Activated CD4-positive, alpha-beta T cell treated with anti-CD3 and anti-CD28 coated beads, Interleukin-2, amount 10 ng/mL, durations not matched to agents 24 days and 14 days (primary cell): ENCODE measurements at places on chromosomes 7 and 10.

GRCh38 chr10:131310551-131311401 is 745 bp downstream of the TCERG1L start:
- DNase-seq, result peak; percentile 60

DNA sequence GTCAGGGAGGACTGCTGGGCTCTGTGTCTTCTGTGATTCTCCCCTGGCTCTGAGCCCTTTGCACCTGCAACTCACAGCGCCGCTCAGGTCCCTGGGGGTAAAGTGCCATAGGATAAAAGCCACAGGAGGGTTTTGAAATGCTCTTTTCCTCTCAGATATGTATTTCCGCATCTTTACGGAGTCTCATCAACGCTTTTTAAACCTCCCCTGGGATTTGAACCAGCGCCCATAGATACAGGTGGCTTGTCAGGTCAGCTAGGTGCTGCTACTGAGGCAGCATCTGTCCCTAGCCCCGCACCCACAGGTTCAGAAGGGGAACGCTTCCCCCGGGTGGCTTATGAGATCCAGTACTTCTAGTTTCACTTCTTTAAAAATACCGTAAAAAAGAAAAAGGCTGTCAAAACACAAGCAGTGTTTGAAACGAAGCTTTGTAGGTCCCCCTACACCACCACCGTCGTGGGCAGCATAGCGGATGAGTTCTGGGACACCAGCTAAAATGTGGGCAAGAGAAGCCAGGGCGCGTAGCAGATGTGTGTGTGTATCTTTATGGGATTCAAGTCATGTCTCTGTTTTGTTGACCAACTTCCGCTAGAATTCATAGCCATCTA is 173.5 kb downstream of the CUX1 start:
- DNase-seq, result peak; percentile 56

GRCh38 chr10:89750441-89750840 is 49.1 kb downstream of the KIF20B start:
- DNase-seq, result no peak

DNA sequence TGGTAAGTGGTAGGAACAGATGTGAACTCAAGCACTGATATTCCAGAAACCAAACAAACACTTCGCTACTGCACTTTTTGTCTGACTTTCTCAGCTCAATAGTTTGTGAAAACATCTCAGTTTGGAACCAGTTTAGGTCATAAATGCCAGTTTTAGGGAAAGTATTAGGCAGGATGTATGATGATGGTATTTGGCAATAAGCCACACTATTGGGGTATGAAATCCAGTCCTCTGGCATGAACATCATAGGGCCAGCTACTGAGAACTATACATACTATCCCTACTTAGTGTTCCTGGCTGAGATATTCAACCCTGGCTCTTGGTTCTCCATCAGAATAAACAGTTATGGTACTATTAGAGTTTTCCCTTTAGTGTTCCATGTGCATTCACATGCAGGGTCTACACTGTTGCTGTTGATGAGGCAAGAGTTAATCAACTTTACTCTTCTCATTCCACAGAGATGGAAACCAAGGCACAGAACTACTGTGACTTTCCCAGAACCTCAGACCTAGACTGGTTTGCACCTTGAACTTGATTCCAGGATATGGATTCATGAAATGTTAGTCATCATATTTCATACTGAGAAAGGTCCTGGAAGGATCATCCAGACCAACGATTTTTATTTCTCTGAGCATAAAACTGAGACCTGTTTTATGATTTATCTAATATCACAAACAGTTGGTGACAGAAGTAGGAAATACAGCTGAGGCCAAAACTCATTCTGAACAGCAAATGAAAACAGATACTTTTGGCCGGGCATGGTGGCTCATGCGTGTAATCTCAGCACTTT is 20.0 kb upstream of the IFIT2 start:
- no peak for DNase-seq

DNA sequence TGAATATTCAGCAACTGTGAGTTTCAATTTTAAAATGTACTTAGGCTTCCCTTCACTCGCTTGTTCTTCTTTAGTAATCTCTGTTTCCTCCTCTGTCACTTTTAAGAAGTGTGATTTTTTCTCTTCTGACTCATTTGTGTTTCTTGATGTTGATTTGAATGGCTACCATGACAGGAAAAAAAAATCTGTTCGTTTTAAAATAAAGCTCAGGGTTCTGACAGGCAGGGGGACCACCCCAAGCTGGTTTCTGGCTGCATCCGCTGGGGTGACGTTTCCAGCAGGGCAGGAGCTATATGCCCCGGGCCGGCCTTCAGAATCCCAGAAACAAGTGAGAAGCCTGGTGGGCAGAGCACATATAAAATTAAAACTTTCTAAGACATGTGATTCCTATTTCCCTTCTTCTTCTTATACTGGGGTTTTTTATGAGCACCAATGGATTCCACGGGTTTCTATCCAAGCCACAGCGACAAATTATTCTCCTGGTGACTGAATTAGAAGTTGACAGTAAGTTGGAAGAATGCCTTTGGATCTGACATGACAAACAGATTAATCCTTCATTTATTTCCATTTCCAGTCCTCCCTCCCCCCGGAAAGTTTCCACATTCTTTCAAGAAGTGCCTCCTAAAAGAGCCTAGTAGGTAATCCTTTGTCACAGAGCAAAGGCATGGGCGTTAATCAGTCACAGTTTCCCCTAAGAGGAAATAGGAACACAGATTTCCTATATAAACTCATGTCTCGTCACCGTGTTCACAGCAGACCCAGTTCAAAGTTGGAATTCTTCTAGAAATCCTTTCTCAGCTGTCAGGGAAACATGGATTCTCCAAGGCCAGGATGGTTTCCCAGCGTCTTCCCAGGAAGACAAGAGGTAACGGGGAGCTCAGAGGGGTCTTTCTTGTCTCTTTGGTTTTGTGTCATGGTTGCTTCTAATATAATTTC is 79.9 kb downstream of the PTPRE start:
- no peak for DNase-seq

DNA sequence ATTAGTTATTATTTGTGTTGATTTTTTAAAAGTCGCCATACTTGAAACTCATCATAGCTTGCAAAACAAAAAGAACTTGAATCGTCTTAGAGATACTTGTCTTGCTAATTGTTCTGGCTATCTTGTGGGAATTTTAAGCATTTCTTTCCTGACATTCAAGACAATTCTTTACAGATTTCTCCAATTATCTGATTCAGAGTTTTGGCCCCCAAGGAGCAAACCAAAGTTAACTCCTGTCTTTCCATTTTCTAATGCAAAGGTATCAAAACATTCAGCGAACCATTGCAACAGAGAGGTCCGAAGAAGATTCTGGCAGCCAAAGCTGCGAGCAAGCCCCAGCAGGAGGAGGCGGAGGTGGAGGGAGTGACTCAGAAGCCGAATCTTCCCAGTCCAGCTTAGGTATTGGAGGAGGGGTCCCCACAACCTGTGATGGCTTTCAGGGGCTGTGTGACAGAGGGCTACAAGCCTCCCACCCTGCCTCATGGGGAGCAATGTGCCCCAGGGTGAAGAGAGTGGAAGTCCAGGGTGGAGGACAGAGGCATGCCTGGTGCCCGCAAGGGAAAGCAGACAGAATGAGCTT is 119.4 kb upstream of the STK17A start:
- DNase-seq, result no peak

DNA sequence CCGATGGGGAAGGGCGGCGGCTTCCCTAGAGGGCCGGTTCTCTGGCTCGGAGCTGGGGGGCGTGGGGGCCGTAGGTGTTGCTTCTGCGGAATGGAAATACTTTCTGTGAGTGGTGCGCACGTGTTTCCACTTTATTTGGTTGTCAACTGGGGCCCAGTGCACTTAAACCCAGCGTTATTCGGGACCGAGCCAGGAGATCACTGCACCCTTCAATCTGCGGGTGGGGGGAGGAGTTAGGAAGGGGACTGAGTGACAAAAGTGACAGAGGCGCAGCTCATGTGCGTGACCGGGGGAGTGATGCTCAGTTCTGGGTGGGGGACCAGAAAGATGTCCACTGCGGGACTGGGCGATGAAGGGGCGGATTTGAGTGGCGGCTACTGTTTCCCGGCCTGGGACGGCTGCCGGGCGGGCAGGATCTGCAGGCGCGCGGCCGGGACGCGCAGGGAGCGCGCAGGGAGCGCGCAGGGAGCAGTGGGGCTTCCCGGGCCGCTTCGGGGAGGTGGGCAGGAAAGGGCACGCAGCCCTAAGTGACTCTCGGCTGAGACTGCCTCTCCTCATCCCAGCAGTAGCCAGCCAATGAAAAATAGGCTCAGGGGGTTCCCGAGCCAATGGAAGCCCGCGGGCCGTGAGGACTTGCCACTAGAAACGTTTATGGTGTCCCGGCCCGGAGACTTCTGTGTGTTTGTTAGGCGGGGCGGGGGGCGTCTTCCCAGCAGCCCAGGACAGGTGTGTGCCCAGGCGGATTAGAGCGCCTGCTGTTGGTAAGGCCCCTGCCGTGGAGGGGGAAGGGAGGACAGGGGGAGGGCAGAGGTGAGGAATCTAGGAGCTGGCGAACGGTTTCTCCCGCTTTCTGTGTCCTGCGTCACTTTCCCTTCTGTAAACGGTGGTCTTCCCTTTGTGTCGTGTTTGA is 54.3 kb upstream of the KDM7A start:
- DNase-seq, result peak; percentile 86
